ENCODE measurements at places on chromosomes 4 and X.

GRCh38 chrX:41475191-41475590 is 28.0 kb downstream of the NYX start:
- DNase-seq = no peak

GRCh38 chr4:336099-336892 is 1.3 kb upstream of the ZNF141 start:
- no peak for DNase-seq

GRCh38 chr4:174531486-174531885 is 9.2 kb upstream of the HPGD start:
- no peak for DNase-seq

GRCh38 chr4:78219825-78220224 is 162.7 kb downstream of the FRAS1 start:
- DNase-seq = no peak

GRCh38 chr4:2497931-2498330 is 29.0 kb downstream of the RNF4 start:
- DNase-seq = no peak

DNA sequence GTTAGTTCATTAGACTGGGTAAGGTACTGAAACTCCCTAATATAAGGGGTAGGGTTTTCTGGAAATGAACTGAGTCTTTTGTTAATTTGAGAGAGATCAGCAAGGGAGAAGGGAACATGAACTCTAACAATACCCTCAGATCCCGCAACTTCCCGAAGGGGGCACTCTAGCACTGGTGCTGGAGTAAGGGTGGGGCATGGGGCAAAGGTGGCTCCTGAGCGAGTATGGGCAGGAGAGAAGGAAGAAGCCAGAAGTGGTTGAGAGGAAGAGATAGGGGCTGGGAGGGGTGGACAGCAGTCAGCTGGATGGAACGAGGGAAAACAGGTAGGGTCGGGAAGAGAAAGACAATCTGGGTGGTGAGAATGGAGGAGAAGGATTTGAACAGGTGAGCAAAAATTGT is 183.2 kb upstream of the MAGEE2 start:
- DNase-seq = no peak

DNA sequence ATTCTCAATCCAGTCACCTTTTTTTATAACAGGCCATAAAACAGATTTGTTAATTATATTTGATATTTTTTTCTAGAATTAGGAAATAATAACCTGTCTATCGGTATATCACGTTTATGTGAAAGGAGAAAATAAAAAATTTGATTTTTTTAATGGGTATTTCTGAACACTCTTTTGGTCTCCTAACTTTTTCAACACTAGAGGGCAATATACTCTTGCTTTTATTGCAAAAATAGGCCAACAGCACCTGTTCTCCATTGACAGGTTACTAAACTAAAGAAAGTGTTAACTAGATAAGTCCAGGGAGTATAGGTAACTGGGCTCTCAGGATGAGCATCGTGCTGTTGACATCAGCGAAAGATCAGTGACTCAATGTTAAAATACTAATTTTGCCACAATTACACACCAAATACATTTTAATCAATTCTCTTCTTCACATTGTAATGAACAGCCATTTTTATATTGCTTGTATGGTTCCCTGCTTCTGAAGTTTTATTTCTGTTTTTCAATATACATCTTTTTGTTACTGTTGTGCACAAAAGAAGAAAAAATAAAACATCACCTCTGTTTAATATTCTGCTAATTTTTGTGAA is 22.8 kb downstream of the NDST4 start:
- no peak for DNase-seq

DNA sequence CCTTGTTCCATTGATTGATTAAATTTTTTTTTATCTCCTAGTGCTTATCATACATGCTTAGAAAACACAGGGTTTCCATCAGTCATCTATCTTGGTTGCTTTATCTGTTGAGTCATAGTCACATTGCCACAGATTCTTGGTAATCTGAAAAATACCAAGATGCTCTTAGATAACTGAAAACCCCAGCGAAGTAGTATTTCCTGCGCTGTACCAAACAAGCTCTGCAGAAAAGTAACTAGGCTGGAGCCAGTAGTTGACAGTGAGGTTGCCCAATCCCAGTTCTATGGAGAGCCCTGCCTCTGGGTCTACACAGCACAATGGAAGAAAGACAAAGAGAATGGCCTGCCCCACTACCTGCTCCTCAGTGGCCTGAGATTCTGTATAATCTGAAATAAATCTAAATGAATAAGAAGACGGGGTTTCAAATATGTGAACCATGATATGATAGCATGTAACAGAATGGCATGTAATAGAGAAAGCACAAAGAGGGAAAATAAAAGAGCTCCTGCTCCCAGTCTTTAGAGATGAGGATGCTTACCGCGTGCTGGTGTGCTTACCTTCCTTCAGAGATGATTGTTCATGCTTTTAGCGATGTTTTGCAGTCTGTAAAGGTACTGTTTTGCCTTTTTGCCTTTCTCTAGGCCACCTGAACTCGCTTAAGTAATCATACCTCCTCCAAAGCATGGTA is 55.3 kb upstream of the RAPGEF2 start:
- no peak for DNase-seq

DNA sequence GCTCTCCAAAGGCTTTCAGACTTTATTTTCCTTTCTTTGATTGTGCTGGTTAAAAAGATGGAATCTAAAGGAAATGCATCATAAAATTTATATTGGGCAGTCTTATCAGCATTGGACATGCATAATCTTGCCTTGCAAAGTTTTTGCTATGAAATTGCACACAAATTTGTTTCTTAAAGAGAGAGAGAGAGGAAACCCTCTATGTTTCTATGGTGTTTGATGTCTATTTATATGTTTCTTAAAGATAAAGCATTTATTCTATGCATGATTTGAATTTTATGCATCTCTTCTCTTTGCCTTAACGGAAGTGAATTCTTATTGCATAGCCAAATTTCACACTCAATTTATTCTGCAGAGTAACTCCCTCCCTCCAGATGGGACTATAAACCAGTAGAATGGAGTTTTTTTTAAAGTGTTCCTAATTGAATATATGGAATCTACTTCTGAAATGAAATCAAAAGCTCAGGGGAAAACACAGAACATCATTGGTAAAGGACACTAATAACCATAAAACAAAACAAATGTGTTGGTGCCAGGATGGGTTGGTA is 83.5 kb upstream of the PPARGC1A start:
- DNase-seq = no peak

DNA sequence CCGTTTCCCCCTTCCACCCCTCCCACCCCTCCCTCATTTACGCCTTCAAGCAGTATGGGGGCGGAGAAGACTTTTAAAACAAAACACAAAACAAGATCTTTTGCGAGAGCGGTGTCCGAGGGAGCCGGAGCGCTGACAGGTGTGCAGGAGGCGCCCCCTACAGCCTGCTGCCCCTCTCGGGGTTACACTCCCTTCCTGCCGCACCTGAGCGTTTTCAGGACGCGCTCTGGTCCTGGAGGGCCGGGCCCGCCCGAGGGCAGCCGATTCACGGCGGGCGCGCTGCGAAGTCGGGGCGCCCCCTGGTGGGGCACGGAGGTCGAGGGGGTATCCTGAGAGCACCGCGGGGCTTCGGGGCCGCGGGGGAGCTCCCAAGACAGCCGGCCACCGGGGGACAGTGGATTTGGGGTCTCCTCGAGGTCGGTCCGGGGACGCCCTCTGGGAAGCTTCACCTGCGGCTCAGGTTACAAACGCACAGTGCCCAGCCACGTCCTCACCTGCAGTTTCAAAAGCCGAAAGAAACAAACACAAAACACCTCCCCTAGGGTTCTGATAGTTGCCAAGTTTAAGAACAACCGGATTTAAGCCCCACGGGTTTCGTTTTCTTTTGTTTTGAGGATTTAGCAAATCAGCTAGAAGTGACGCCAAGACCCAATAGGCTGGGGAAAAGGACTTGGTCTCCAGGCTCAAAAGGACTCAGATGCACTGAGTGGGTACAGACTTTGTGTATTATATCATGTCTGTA is 8.0 kb upstream of the NEUROG2 start:
- peak; percentile 68 for DNase-seq

GRCh38 chrX:149487292-149487691 is 17.8 kb downstream of the IDS start:
- DNase-seq = no peak

- DNase-seq = no peak
Measured at GRCh38 chr4:58669783-58670182, 1559.6 kb upstream of the IGFBP7 start.

DNA sequence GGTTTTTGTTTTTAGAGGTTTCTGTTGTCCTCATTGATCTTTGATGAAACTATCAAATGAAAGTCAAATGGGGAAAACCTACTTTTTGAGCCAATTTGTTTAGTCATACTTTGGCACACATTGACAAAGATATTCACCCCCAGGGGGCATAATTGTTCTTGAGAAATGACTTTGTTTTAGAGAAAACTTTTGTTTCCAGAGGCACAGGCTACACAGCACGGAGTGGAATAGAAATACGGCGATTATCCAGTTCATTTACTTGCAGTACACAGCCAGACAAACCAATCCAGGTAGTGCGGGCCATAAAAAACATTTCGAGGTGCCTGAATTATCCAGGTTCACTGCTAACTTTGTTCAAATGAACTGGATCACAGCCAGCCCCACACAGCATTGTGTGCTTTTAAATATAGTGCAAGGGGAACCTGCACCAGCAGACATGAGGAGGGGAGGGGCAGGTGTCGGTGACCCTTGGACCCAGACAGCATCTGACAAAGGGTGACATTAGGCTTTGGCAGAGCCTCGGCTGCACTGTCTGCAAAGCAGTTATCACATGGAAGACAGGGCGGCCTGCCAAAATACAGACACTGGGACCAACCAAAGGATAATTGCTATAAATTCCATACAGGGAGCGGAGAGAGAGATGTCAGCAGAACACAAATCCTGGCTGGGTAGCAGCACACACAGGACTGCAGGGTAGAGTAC is 179.6 kb upstream of the NOCT start:
- DNase-seq = no peak

GRCh38 chr4:109441862-109442458 is 8.3 kb downstream of the SEC24B start:
- DNase-seq = no peak

- no peak for DNase-seq
Measured at GRCh38 chr4:184422378-184422777, 52.0 kb downstream of the IRF2 start.

GRCh38 chr4:84498935-84499623 is at the start of gene NKX6-1:
Gene NKX6-1 (minus strand): TSS chr4:84499292. CDS start chr4:84498228, 1,064 bp downstream.
- no peak for DNase-seq

DNA sequence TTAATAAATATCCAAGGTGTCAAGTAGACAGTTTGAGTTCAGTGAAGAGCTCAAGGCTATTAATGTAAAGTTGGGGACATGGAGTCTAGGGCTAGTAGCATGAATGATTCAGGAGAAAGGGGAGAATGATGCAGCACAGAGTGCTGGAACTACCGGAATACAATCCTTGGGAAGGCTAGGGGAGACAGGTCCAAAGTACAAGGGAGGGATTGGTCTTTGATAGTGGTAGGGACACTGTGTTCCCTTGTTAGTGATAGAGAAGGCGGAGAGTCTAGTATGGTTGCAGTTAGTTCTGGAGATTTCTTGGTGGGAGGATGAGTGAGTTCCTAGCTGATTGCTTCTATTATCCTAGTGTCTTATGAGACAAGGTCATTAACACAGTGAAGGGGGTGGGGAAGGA is 8.7 kb downstream of the GCNA start:
- no peak for DNase-seq

GRCh38 chr4:25811841-25812240 is 50.9 kb downstream of the SEL1L3 start:
- DNase-seq = no peak

DNA sequence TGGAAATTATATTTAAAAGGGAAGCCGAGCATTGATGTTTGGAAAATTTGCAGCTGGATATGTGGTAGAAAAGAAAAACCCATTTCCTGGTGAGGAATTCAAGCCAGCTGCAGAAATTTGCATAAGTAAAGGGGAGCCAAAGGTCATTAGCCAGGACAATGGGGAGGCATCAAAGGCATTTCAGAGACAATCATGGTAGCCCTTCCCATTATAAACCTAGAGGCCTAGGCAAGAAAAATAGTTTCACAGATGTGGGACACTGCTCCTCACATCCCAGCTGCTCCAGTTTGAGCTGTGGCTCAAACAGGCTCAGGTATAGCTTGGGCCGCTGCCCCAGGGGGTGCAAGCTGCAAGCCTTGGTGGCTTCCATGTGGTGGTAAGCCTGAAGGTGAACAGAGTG is 35.8 kb downstream of the NAP1L3 start:
- DNase-seq = no peak

DNA sequence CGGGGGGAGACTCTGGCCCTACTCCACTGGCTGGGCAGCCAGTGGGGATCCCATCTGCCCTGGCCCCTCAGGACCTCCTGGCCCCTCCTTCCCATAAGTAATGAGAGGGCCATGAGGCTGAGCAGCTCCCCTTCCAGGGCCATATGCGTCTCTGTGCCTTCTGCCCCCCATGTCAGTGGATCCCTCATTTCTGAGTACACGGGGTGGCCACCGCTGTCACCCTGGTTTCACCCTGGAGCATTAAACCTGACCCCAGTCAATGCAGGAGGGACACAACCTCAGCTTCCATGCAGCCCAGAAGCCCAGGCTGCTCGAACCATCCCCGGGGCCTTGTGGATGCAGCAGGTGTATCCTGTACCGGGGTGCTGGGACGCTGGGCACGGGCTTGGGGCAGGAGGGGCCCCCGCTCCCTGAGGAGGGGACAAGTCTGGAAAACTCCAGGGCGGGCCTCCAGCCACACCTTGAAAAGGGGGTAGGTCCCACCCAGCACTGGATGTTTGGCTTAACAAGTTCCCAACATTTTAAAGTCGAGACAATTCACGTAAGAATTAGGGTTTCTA is 24.2 kb downstream of the ATP5ME start:
- no peak for DNase-seq

DNA sequence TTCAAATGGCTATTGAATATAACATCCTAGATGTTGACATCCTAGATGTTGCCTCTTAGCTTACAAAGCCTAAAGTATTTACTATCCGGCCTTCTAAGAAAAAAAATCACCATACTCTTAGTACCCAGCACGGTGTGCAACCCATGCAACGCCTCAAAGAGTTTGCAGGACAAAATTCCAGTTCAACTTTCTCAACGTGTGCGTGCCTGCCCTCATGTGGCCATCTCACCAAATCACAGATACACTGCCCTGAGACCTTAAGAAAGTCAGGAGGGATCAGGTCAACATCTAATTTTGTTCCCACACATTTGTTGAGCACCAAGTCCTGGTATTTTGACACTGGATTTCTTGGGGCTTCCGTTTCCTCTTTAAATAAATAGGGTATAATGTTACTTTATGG is 68.3 kb downstream of the CRMP1 start:
- no peak for DNase-seq

GRCh38 chrX:44282753-44283152 is 60.7 kb downstream of the EFHC2 start:
- no peak for DNase-seq

GRCh38 chr4:8129136-8129535 is 29.5 kb downstream of the ABLIM2 start:
- no peak for DNase-seq
